ENCODE measurements at places on chromosomes 7 and 10.

GRCh38 chr10:63769367-63769766, 248.2 kb downstream of the REEP3 start:
- DNase-seq: no peak

GRCh38 chr10:4847561-4848355, 21.8 kb downstream of the AKR1E2 start:
- peak; percentile 84 for DNase-seq

- DNase-seq: no peak
Measured at GRCh38 chr7:70554646-70555045, 577.3 kb upstream of the GALNT17 start.

DNA sequence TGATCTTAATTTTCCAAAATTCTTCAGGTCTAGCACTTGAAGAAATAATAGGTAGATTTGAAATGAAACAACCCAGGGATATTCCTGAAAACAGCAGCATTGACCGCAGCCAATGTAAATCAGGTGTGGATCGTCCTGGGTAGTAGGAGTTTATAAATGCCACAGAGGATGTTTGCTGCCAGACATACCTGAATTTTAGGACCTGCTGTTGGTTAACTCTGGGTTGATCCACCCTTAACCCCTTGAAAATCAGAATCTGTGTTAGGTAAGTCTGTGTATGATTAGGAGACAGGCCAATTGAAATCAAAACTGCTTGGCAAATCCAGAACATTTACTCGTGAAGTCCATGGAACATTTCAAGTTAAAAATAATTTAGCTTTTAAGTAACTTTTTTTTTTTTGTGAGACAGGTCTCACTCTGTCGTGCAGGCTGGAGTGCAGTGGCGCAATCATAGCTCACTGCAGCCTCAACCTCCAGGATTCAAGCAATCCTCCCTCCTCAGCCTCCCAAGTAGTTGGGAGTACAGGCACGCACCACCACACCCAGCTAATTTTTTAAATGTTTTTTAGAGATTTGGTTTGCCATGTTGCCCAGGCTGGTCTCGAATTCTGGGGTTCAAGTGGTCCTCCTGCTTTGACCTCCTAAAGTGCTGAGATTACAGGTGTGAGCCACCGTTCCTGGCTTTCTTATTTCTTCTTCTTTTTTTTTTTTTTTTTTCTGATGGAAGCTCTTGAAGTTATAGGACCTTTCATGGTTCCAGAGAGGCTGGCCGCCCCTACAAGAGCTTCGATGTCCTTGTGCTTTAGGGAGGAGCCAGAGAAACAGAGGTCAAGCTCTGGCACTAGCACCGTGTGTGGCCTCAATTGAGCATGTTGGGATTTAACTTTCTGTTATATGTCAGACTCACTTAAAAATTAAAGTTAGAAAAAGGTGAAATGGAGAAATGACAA, 2.0 kb downstream of the POR start:
- no peak for DNase-seq

GRCh38 chr7:36871355-36871738, 147.1 kb upstream of the AOAH start:
- no peak for DNase-seq

GRCh38 chr7:2470204-2471021, 5.8 kb downstream of the GRIFIN start:
- DNase-seq: no peak

DNA sequence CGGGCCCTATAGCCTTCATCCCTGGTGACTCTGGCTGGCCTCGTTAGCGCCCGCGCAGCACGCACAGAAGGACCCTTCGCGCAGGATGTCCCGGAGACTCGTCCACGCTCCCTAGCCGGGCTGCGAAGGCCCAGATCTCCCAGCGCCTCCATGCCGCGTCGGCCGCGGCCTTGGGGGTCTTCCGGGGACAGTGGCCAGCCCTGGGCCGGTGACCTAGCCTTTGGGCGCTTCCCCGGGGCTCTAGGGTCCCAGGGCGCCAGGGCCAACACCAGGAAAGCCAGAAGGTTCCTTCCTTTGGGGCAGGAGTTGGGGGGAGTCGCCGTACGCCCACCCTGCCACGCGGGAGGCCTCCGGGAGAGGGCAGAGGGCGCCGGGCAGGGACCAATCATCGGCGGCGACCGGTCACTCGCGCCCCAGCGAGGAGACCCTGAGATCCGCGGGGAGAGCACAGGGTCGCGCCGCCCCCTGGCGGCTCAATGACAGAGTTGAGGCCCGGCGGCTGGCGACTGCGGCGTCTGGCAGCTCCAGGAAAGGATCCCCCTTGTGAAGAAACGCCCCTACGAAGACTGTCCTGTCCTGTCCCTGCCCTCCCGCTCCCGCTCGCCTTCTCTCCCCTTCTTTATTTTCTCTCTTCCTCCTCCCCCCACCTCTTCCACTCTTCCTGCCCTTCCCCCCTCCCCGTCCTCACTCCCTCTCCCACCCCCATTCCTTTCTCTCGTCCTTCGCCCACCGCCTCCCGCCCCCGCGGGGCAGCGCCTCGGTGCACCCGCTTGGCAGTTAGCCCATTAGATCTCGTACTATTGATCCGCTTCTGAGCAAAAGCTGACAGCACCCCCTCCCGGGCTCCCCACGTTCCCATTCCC, 62.3 kb upstream of the LBX1 start:
- peak; percentile 45 for DNase-seq

- peak; percentile 48 for DNase-seq
Measured at GRCh38 chr10:94308866-94309265, 53.9 kb downstream of the NOC3L start.

DNA sequence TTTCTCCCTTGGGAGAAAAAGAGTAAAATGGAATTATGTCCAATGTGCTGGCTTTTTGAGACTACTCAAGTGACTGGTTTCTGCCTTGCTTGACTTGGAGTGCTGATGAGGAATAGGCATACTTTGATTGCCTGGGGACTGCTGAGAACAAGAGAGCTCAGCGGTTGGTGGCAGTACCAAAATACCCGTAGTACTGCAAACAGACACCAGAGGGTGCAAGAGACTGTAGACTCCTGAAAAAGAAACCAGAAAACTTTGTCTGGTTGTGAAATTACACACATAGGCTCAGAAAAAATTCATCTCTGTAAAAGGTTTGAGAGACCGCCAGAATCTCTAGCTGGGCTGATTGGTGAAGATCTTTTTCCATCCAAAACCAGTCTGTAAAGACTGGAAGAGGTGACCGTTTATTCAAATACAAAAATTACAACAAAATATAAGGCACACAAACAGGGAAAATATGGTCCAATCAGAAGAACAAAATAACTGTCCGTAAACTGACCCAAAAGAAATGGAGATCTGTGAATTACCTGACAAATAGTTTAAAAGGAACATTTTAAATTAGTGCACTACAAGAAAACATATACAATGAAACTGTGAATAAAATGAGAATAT, 18.5 kb downstream of the BICC1 start:
- DNase-seq: peak; percentile 81

DNA sequence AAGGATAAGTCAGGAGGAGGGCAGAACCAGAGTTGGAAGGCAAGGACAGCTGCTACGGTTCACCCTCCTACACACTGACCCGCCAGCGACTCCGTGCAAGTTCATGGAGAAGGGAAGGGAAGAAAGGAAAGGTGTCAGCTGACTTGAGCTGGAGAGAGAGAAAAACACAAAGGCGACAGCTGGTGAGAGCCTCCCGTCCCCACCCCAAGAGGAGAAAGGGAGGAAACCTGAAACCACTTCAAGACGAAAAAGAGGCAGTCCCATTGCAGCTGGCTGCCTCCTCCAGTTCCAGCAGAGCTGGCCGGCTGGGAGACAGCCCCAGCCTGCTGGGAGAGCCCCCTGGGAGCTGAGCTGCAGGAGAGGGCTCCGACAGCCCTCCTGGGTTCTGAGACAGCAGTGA, 75.2 kb downstream of the PARD3 start:
- DNase-seq: peak; percentile 75

- DNase-seq: peak; percentile 67
Measured at GRCh38 chr7:87218796-87219544, 562 bp downstream of the TMEM243 start.

DNA sequence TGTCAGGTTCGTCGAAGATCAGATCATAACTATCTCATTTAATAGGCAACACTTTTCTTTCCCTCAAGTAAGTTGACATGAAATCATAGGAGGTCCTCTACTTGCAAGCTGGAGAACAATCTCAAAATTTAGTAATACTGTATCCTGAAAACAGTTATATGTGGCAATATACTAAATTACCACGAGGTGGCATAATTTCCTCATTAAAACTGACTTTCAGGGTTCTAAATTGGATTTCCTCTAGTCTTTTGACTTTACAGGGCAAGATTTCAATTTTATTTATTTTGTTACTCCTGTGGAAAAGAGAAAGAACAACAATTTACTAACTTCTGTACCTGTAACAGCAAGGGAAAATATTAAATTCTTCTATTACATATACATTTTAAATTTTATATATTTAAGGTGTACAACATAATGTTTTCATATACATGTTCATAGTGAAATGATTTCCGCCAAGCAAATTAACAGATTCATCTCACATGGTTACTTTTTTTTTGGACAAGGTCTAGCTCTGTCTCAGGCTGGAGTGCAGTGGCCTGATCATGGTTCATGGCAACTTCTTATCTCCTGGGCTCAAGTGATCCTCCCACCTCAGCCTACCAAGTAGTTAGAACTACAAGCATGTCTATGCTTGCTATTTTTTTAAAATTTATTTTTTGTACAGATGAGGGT, 53.4 kb upstream of the CYP2C18 start:
- peak; percentile 40 for DNase-seq

GRCh38 chr7:116075351-116076145, 45.0 kb upstream of the TFEC start:
- peak; percentile 20 for DNase-seq

GRCh38 chr10:14407567-14407966, 76.8 kb upstream of the FRMD4A start:
- DNase-seq: no peak

DNA sequence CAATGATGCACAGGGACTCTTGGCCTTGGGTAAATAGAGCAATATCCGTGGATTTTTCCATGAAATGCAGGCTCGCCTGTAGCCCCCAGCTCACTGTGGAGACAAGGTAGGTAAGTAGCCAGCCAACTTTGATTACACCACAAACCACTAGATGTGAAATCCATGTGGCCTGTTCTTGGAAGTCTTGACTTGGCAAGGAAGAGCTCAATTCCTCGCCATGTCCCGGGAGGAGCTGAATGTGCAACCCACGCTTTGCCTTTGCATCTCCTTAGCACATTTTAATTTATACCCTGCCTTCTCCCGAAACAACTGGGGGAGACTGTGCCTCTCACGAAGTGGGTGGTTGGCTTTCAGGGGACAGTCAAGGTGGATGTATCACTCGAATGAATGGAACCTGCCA, 347.7 kb upstream of the MKI67 start:
- DNase-seq: no peak

DNA sequence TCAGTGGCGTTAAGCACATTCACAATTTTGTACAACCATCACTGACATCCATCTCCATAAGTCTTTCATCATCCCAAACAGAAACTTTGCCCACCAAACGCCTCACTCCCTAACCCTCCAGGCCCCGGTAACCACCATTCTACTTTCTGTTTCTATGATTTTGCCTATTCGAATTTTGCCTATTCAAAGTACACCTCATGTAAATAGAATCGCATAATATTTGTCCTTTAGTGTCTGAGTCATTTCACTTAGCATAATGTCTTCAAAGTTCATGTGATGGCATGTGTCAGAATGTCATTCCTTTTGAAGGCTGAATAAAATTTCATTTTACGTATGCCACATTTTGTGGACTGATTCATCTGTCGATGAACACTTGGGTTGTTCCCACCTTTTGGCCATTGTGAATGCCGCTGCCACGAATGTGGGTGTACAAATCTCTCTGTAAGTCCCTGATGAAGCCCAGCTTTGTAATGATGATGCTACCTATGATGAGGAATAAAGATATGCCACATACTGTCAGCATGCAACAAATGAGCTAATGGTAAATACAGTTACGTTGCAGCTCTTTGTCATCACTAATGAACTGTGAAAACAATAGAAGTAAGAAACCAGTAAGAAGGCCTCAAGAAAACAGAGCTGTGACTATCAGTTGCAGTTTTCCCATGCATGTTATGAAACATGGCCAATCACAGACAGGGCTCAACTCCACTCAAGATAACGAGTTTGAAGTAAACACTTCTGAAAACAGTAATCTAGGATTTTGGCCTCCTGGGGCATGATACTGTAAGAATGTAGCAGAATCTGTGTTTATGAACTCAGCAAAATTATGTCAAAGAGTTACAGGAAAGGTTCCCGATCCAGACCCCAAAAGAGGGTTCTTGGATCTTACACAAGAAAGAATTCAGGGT, 120.0 kb downstream of the ADAM12 start:
- DNase-seq: no peak

- no peak for DNase-seq
Measured at GRCh38 chr10:117596706-117597105, 54.2 kb downstream of the EMX2 start.

DNA sequence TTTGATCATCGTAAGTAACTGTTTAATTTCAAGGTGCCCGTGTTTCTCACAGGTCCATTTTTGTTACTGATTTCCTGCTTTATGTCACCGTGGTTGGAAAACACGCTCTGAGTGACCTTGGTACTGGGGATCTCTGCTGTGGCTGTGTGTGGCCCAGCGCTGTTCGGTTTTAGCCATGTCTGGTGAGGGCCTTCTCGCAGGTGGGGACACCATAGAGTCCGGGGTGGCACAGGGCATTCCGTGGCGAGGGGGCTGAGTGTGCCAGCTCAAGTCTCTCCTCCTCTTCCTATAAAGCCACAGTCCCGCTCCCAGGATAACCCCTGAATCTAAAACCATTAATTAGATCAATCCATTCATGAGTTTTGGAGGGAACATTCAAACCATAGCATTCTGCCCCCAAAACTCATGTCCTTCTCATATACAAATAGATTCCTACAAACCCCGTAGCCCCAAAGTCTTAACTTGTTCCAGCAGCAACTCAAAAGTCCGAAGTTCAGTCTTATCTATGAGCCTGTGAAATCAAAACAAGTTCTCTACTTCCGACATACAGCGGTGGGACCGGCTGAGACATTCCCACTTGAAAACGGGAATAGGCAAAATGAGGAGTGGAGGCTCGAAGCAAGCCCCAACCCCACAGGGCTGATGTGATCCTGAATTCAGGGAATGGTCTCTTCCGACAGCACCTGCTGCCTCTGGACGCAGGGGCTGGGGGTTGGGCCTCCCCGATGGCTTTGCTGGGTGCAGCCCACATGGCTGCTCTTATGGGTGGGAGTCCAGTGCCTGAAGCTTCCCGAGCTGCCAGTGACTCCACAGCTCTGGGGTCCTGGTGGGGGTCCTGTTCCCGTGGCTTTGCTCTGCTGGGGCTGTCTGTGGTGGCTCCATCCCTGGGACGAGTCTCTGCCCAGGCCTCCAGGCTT, 55.0 kb upstream of the NKX6-2 start:
- DNase-seq: no peak

- DNase-seq: peak; percentile 44
Measured at GRCh38 chr7:126727930-126728391, 524.8 kb downstream of the GRM8 start.

DNA sequence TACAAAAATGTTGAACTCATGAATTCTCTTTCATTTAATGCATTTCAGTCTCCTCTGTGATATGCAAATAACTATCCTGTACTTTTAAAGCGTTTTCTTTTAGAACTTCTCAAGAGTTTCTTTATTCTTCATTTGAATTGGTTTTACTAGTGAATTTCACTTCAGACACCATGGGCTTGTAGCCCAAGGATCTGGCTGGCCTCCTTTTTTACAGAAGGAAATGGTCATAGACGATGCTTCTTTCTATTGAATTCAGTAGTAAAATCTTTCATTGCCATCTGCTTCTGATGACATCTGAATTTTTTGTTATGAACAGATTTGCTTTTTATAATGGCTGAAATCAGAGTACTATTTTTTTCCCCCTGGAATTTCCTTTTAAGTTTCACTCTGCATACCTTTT, 135.2 kb upstream of the ETV1 start:
- no peak for DNase-seq

GRCh38 chr7:101913851-101914250, 96.4 kb downstream of the CUX1 start:
- no peak for DNase-seq

All from EH (cell line).